ENCODE measurements at places on chromosomes 1 and 21. TPM values are rescaled to one million over a fixed set of nuclear protein-coding genes. Genes with fewer than 3 reads are reported as not detected.

DNA sequence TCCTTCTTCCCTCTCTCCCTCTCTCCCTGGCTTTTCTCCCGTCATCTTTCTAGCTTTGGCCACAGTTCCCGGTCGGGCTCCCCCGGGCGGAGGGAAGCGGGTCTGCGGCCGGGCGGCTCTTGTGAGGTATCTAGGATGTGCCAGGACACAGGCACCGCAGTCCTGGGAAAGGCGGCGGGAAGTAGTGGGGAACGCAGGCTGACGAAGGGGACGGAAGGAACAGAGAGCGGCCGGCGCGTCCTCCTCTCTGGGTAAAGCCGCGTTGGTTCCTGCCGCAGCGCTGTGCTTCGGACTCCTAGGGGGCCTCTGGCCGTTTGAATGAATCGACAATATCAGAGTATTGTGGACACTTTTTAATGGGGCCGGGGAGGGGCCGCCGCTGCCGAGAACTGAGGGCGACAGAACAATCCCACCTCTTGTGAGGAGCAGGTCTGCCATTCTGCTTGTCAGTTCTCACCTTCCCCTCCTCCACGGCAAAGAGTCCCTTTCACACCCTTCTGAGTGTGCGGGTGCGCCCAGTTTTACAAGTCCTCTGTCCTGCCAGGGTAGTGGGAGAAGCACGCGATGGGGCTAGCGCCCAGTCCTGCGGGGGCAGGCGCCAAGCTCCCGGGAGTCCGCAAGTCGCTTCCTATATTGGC is 1.2 kb upstream of the LHX9 start:
- no peak overlapping the region for H3K27ac ChIP-seq
- peaks cover 81% of the 10 kb centered on the region for H3K4me1 ChIP-seq
- no peaks in the 10 kb centered on the region for H3K36me3 ChIP-seq
- peaks cover 100% of the 10 kb centered on the region for H3K27me3 ChIP-seq
- peak overlapping the region; percentile 54 for H3K4me3 ChIP-seq

The HYI gene
- total RNA-seq, result 15.9 TPM

GRCh38 chr1:56331207-56331891 is 248.0 kb downstream of the PLPP3 start:
- H3K27ac ChIP-seq, result no peak overlapping the region
- no peak overlapping the region for H3K4me3 ChIP-seq
- H3K27me3 ChIP-seq, result no peaks in the 10 kb centered on the region
- H3K36me3 ChIP-seq, result no peaks in the 10 kb centered on the region

The LENEP gene
- not detected for total RNA-seq

GRCh38 chr1:234047123-234047522 is 142.6 kb downstream of the SLC35F3 start:
- H3K27ac ChIP-seq, result no peak overlapping the region
- H3K4me3 ChIP-seq, result no peak overlapping the region
- H3K36me3 ChIP-seq, result no peaks in the 10 kb centered on the region
- H3K4me1 ChIP-seq, result no peaks in the 10 kb centered on the region
- DNase-seq, result no peak

DNA sequence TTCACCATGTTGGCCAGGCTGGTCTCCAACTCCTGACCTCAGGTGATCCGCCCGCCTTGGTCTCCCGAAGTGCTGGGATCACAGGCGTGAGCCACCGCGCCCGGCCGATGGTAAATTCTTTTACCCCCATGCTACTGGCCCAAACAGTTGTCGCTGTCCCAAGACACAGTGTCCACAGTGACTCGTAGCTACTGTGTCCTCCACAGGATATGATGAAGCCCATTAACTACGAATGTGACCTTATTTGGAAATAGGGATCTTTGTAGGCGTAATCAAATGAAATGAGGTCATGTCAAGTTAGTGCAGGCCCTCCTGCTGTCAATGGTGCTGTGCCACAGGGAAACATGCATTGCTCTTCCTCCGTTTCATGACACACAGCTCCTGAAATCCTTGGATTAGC is 8.5 kb downstream of the FNDC10 start:
- peaks cover 36% of the 10 kb centered on the region for H3K27me3 ChIP-seq
- DNase-seq, result no peak
- no peak overlapping the region for H3K27ac ChIP-seq
- no peak overlapping the region for H3K4me3 ChIP-seq
- H3K36me3 ChIP-seq, result no peaks in the 10 kb centered on the region

- no peak for DNase-seq
- peaks cover 10% of the 10 kb centered on the region for H3K27me3 ChIP-seq
- H3K36me3 ChIP-seq, result no peaks in the 10 kb centered on the region
- H3K27ac ChIP-seq, result no peak overlapping the region
Measured at GRCh38 chr21:44537930-44538911, 1.8 kb downstream of the KRTAP10-1 start.

The CD160 gene
- total RNA-seq, result not detected

DNA sequence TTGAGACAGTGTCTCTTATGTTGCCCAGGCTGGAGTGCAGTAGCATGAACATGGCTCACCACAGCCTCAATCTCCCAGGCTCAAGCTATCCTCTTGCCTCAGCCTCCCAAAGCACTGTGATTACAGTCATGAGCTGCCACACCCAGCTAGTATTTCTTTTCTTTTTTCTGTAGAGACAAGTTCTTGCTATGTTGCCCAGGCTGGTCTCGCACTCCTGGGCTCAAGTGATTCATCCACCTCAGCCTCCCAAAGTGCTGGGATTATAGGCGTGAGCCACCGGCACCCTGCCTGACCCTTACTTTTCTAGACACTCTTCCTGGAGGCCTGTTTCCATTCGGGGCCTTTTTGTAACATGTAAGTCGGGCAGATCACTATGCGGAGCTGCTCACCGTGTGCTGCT is 30.1 kb upstream of the SRP9 start:
- peaks cover 55% of the 10 kb centered on the region for H3K4me1 ChIP-seq
- DNase-seq, result no peak

DNA sequence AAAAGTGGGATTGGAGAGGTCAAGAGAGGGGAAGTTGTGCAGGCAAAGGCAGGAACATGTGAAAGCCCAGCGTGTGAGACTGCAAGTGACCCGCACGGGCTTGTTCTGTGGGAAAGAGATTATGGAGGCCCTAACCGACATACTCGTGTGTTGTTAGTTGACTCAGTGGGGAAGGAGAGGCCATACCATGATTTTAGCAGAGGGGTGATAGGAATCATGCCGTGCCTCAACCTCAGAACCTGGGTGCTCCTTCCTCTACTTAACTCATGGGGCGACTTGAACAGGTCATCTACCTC is 19.3 kb downstream of the PGLYRP3 start:
- H3K27me3 ChIP-seq, result peaks cover 29% of the 10 kb centered on the region
- no peak overlapping the region for H3K27ac ChIP-seq

DNA sequence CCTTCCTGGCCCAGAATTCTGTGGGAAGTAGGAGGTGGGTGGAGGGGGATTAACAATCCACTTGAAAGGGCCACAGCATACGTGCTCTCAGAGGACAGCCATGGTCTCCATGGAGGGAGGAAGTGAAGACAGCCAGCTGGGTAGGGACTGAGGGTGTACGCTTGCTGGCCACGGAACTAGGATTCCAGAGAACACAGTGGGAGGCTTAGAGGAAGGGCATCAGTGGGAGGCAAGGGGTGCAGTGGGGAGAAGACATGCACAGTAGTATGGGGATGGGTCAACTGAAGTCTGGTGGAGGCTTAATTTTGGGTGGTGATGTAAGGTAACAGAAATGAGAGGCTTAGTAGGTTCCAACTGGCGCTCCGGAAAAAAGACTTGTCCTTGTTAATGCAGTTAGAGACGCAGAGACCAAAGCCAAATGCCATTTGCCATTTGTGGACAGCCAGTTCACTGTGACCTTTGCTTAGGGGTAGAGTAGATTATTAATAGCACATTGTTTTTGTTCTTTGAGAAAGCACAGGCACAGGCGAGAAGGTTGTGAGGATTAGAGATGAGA is 103.0 kb downstream of the ZSCAN20 start:
- DNase-seq, result peak; percentile 20
- no peaks in the 10 kb centered on the region for H3K36me3 ChIP-seq
- peaks cover 17% of the 10 kb centered on the region for H3K4me1 ChIP-seq
- H3K27me3 ChIP-seq, result no peaks in the 10 kb centered on the region
- H3K27ac ChIP-seq, result peak overlapping the region; percentile 91

The ITSN1 gene
- 33.9 TPM for total RNA-seq

All from heart right ventricle (tissue), 16 donors.